Thyroid gland (tissue), 4 donors: ENCODE measurements at places on chromosomes 5 and 9. TPM values are rescaled to one million over a fixed set of nuclear protein-coding genes. Genes with fewer than 3 reads are reported as not detected.

DNA sequence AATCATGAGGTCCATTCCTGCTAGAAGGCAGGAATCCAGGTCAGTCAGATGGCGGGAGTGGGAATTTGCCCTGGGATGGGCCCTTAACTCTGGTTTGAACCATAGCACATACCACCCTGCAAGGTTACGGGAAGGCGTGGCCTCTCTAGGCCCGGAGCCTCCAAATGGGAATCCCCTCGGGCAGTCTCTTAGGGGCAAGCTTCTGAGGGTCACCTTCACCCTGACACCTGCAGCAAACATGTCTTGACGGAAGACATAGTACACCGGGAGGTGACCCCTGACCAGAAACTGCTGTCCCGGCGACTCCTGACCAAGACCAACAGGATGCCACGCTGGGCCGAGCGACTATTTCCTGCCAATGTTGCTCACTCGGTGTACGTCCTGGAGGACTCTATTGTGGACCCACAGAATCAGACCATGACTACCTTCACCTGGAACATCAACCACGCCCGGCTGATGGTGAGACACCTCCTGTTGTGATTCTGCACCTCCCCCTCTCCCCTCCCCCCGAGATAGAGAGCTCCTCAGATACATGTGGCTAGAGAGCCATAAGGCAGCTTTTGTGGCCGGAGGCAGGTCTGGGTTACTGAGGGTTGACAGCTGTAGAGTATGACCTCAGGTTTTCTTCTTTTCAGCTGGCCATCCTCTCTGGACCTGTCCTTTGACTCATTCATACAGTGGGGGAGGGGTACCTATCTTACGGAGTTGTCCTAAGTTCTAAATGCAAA is 957 bp downstream of the PRELID1 start:
- no peak for DNase-seq
- peak overlapping the region; percentile 9 for H3K4me3 ChIP-seq
- peaks cover 45% of the 10 kb centered on the region for H3K4me1 ChIP-seq
- H3K27me3 ChIP-seq, result no peaks in the 10 kb centered on the region
- H3K27ac ChIP-seq, result peak overlapping the region; percentile 75

DNA sequence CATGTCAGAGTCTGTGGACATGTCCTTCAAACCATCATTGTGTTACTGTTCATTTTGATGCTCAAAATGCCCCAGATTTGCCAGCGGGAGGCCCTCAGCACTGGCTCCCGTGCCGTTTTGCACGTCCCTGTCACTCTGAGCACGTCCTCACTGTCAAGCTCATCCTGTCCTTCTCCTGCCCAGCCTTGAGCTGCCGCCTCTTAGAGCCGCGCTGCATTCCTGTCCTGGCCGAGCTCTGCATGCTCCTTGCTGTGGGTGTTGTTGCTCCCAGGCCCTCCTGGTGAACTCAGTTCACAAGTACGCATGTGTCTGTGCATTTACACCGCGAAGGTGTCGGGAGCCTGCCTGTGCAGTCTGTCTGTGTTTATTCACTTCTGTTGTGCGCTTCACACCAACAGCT is 62.2 kb downstream of the WNK2 start:
- no peaks in the 10 kb centered on the region for H3K4me1 ChIP-seq
- no peaks in the 10 kb centered on the region for H3K36me3 ChIP-seq
- H3K27me3 ChIP-seq, result no peaks in the 10 kb centered on the region
- no peak overlapping the region for H3K4me3 ChIP-seq
- DNase-seq, result no peak

GRCh38 chr5:144248015-144248414 is 77.3 kb downstream of the KCTD16 start:
- no peaks in the 10 kb centered on the region for H3K27me3 ChIP-seq
- no peak overlapping the region for H3K4me3 ChIP-seq
- no peak for DNase-seq
- no peak overlapping the region for H3K27ac ChIP-seq
- no peaks in the 10 kb centered on the region for H3K4me1 ChIP-seq
- H3K36me3 ChIP-seq, result no peaks in the 10 kb centered on the region

The LECT2 gene
- not detected for total RNA-seq

The TCF7 gene
- total RNA-seq, result 11.8 TPM

The SLC6A19 gene
- not detected for total RNA-seq

The TYRP1 gene
- total RNA-seq, result not detected

The HAVCR1 gene
- total RNA-seq, result not detected
